ENCODE measurements at places on chromosomes 7 and 10. TPM values are rescaled to one million over a fixed set of nuclear protein-coding genes. Genes with fewer than 3 reads are reported as not detected.

DNA sequence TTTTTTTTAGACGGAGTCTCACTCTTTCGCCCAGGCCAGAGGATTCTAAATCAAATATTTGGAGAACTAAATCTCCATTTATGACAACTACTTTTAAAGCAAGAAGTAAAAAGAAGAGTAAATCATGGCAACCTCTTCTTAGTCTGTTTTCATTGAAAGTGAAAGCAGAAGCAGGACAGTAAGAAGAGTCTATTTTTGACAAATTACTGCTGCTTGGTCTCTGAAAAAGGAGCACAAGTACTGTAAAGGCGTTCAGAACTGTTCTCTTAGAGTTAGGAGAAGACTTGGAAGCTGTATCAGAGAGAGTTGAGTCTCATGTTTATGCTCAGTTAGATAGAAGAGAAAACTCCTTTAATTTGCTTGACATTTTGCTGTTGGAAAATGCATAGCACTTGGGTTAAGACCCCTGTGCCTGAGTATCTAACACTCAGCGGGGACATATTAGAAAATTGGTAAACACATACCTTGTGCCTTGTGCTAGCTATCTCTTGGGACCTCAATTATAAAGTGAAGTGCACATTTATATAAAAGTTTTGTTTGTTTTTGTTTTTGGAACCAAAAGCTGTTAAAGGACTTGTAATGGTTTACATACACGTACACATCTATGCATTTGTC, 433.0 kb downstream of the ANKRD7 start:
- no peaks in the 10 kb centered on the region for H3K4me1 ChIP-seq
- no peaks in the 10 kb centered on the region for H3K36me3 ChIP-seq
- no peaks in the 10 kb centered on the region for H3K27me3 ChIP-seq
- no peak overlapping the region for H3K27ac ChIP-seq

GRCh38 chr7:66353547-66353946, 148.4 kb downstream of the TPST1 start:
- no peaks in the 10 kb centered on the region for H3K36me3 ChIP-seq
- H3K4me1 ChIP-seq, result peaks cover 4% of the 10 kb centered on the region
- H3K27ac ChIP-seq, result no peak overlapping the region
- H3K4me3 ChIP-seq, result no peak overlapping the region

DNA sequence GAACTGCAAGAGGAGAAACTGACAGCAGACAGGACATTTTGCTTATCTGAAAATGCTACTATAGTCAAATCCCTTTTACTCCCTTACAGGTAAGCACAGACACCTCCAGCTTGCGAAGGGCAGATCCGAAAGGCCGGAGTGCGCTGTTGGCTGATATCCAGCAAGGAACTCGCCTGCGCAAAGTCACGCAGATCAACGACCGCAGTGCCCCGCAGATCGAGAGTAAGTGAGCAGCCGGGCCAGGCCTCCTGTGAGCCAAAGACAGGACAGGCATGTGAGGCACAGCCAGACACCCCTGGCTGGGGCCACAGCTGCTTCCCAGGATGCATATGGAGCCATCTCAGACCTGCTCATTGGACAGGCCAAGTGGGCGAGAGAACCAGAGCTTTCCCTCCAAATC, 69.4 kb downstream of the WIPF3 start:
- H3K27me3 ChIP-seq, result no peaks in the 10 kb centered on the region
- no peak overlapping the region for H3K4me3 ChIP-seq
- H3K4me1 ChIP-seq, result no peaks in the 10 kb centered on the region
- no peaks in the 10 kb centered on the region for H3K36me3 ChIP-seq
- H3K27ac ChIP-seq, result no peak overlapping the region

- H3K4me1 ChIP-seq, result no peaks in the 10 kb centered on the region
- no peak for DNase-seq
- H3K27ac ChIP-seq, result no peak overlapping the region
- no peak overlapping the region for H3K4me3 ChIP-seq
Observed at GRCh38 chr7:142891490-142892082, 6.0 kb upstream of the TRPV6 start.

DNA sequence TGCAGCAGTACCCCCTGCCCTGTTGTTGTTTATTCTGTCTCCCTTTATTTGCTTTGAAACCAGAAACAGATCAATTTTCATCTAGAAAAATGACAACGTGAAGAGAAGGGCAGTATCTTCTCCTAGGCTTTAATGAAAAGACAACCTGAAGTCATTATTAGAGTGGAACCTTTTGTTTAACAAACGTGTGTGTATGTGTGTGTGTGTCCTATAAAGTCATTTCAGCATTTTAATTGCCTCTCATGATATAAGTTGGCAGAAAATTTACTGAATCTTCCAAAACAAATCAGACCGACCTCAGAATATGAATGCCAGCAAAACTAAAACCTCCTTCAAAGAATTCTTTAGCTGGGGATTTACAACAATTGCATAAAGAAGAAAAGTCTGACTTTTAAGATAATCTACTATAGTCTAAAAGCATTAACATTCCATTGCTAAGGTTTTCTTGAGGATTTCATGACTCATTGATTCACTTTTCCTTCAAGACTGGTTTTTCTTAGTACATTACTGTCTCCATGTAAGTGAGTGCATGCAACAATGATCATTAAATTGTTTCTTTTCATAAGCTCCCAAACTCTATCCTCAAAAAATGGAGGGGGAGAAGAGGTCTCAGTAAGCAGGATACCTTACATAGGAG, 3.2 kb downstream of the GLI3 start:
- DNase-seq, result no peak
- no peak overlapping the region for H3K4me3 ChIP-seq
- no peak overlapping the region for H3K27ac ChIP-seq
- peaks cover 35% of the 10 kb centered on the region for H3K27me3 ChIP-seq
- H3K4me1 ChIP-seq, result peaks cover 57% of the 10 kb centered on the region

TRIM50 gene
- total RNA-seq, result 10.8 TPM

DNA sequence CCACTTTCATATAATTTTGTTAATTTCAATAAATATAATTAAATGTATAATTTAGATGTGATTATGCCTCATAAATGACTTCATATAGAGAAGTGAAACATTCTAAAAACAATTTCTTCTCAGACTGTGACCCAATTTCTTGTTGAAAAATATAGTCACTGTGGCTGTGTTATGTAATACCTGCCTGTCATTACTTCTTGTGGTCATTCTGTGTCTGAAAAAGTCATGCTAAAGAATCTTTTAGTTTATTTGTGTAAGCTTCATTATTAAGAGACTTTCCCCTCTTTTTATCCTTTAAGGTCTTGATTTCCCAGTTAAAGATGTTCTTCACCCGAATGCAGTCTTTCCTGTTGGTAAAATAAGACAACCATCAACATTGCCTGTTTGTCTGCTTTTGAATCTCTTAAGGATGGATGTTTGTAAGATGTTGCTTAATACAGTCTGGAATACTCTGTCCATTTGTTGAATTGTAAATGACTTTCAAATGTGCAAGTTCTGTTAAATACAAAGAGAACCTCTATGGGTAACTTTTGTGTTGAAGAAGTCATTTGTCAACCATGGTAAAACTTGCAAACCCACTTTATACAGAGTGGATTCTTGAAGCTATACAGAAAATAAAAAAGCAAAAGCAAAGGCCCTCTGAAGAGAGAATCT, 16.0 kb downstream of the KAT6B start:
- H3K4me3 ChIP-seq, result no peak overlapping the region
- DNase-seq, result no peak
- no peaks in the 10 kb centered on the region for H3K27me3 ChIP-seq
- H3K4me1 ChIP-seq, result peaks cover 81% of the 10 kb centered on the region

EIF4EBP2 gene
- 70.0 TPM for total RNA-seq

ANKRD30A gene
- total RNA-seq, result not detected

GRCh38 chr10:112565434-112566053, 118.5 kb downstream of the VTI1A start:
- H3K36me3 ChIP-seq, result no peaks in the 10 kb centered on the region
- H3K4me3 ChIP-seq, result no peak overlapping the region
- DNase-seq, result peak; percentile 30
- H3K27me3 ChIP-seq, result no peaks in the 10 kb centered on the region
- H3K4me1 ChIP-seq, result peaks cover 20% of the 10 kb centered on the region
- no peak overlapping the region for H3K27ac ChIP-seq

DNA sequence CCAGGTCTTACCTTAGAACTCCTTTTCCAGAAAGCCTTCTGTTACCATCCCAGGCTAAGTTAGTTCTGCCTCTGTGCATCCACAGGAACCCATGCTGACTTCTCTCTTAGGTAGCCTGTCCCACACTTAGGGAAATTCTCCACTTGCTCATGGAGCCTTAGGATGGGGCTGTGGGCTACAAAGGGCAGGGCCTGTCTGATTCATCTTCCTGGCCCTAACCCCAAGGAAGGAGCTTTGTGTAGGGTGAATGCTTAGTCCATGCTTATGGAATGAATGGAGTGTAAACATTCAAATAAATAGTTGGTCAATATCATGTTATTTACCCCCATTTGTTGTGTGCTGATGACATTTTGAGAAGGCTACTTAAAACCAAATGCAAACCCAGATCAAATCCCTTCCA, 54.7 kb downstream of the EMX2 start:
- H3K27ac ChIP-seq, result no peak overlapping the region
- DNase-seq, result no peak
- H3K27me3 ChIP-seq, result no peaks in the 10 kb centered on the region
- H3K4me3 ChIP-seq, result no peak overlapping the region

DNAJB9 gene
- total RNA-seq, result 22.2 TPM

GRCh38 chr10:118983263-118983662, 46.3 kb upstream of the NANOS1 start:
- DNase-seq, result peak; percentile 51
- no peaks in the 10 kb centered on the region for H3K27me3 ChIP-seq
- no peaks in the 10 kb centered on the region for H3K36me3 ChIP-seq
- H3K4me1 ChIP-seq, result no peaks in the 10 kb centered on the region
- H3K27ac ChIP-seq, result no peak overlapping the region

- no peak overlapping the region for H3K27ac ChIP-seq
- H3K4me1 ChIP-seq, result no peaks in the 10 kb centered on the region
- no peaks in the 10 kb centered on the region for H3K36me3 ChIP-seq
- no peak overlapping the region for H3K4me3 ChIP-seq
Observed at GRCh38 chr7:137574812-137575211, 231.3 kb upstream of the PTN start.

- H3K27me3 ChIP-seq, result no peaks in the 10 kb centered on the region
- no peak for DNase-seq
- H3K27ac ChIP-seq, result no peak overlapping the region
- peaks cover 18% of the 10 kb centered on the region for H3K4me1 ChIP-seq
Observed at GRCh38 chr10:110141185-110141584, 66.2 kb upstream of the MXI1 start.

DNA sequence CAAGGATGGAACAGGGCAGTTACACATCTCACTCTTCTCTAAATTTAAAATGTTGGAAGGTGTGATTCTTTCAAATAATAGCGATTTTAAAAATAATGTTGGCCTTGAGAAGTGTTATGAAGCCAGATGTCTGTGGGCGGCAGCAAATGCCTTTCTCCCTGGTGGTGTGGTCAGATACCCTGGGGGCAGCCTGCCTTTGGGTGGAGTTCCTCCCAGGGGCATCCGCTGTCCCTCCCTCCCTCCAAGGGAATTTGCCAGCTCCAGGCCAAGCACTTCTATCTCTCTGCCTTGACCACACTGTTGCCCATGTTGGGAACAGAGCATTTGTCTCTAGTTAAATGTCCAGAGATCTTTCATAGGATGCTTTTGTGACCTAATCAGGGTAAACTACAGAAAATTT, 121.4 kb downstream of the POU6F2 start:
- H3K4me3 ChIP-seq, result no peak overlapping the region
- H3K36me3 ChIP-seq, result no peaks in the 10 kb centered on the region
- no peak overlapping the region for H3K27ac ChIP-seq
- H3K27me3 ChIP-seq, result no peaks in the 10 kb centered on the region

DNA sequence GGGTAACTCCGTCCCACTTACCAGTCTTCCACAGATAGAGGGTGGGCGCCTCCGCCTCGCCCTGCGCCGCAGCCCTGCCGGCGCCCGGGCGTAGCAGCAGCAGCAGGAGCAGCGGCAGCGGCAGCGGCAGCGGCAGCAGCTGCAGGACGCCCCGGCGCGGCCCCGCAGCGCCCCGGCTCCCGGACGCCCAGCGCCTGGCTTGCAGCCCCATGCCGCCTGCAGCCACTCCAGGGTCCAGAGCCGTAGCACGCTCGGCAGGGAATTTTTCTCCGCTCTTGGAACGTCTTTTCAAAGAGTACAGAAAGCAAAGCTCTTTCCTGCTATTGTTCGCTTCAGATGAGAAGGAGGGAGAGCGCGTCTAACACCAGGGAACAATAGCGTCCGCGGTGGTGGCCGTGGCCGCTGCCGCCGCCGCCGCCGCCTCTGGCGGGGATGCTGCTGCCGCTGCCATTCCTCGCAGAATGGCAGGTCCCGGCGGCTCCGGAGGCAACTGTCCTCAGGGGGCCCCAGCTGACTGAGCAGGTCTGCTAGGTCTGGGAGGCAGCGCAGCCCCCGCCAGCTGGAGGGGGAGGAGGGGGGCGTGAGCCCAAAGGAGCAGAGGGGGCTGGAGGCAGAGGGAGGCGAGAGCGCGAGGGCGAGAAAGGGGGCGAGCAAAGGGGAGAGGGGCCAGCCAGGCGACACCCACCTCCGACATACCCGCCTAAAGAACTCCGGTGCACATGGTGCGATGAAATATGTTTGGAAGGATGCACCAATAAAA, at the start of gene THSD7A:
TSS of gene THSD7A (minus strand) at position 463 of the 760 bp plus-strand sequence. CDS start at position 211, 252 bp downstream.
- peak; percentile 85 for DNase-seq
- H3K36me3 ChIP-seq, result no peaks in the 10 kb centered on the region
- peaks cover 8% of the 10 kb centered on the region for H3K27me3 ChIP-seq
- H3K4me1 ChIP-seq, result peaks cover 15% of the 10 kb centered on the region

LRRC18 gene
- not detected for total RNA-seq
